Activated CD8-positive, alpha-beta memory T cell treated with anti-CD3 and anti-CD28 coated beads for 1 hour (primary cell): ENCODE measurements at places on chromosomes 2 and 18.

GRCh38 chr18:28112056-28112470 is 64.9 kb downstream of the CDH2 start:
- DNase-seq: no peak

DNA sequence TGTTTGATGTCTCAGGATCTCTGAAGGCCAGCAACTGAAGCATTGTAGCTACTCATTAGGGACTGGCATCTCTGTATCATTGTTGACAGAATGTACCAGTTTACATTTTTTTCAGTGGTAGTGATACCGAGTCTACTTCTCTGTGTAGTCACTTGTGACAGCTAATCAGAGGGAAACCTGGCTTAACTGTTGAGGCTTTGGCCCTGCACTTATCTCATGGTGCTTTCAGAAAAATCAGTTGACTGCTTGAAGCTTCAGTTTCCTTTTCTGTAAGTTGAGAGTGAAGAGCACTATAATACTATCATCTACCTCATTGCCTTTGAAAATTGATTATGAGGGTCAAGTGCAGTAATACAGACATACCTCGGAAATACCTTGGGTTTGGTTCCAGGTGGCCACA is 90.0 kb downstream of the COMMD1 start:
- no peak for DNase-seq

GRCh38 chr2:705971-706511 is 28.8 kb upstream of the TMEM18 start:
- DNase-seq: no peak

GRCh38 chr2:240179941-240180666 is 39.6 kb upstream of the OTOS start:
- no peak for DNase-seq

GRCh38 chr2:71965530-71965929 is 182.1 kb downstream of the CYP26B1 start:
- DNase-seq: no peak
